ENCODE measurements at places on chromosomes 12 and 14. TPM values are rescaled to one million over a fixed set of nuclear protein-coding genes. Genes with fewer than 3 reads are reported as not detected.

Gene RNASE1
- not detected for total RNA-seq

Gene NYNRIN
- total RNA-seq: 0.23 TPM

Gene ITPR2
- total RNA-seq: 2.5 TPM

Gene DPPA3
- total RNA-seq: not detected

Gene SMCO2
- total RNA-seq: 0.17 TPM

Gene TMCC3
- 1.1 TPM for total RNA-seq

Gene SLCO1B3
- 11.2 TPM for total RNA-seq
